Esophagus squamous epithelium (tissue), 5 donors: ENCODE measurements at places on chromosomes 1 and 21. TPM values are rescaled to one million over a fixed set of nuclear protein-coding genes. Genes with fewer than 3 reads are reported as not detected.

DNA sequence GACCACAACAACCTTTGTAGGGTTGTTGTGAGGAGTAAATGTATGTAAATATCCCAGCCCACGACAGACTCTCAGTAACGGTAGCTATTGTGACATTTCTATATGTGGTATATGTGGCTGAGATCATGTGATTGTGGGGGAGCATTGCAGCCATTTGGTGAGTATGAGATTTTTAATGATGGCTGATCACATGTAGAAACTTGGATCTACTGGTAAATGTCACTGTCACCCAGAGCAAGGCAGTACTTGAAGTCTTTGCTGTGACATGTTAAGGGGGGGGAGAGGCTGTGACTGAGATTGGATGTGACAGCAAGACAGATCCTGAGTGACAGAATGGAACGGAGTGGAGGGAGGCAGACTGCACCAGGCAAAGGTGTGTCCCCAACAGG lies 23.9 kb upstream of the MEF2D start:
- no peaks in the 10 kb centered on the region for H3K36me3 ChIP-seq
- no peaks in the 10 kb centered on the region for H3K27me3 ChIP-seq
- H3K4me1 ChIP-seq, result peaks cover 6% of the 10 kb centered on the region
- no peak overlapping the region for H3K4me3 ChIP-seq
- no peak overlapping the region for H3K27ac ChIP-seq

GRCh38 chr21:39640754-39641153 lies 28.0 kb downstream of the B3GALT5 start:
- no peak overlapping the region for H3K27ac ChIP-seq
- no peaks in the 10 kb centered on the region for H3K36me3 ChIP-seq
- H3K27me3 ChIP-seq, result no peaks in the 10 kb centered on the region
- peaks cover 17% of the 10 kb centered on the region for H3K4me1 ChIP-seq
- DNase-seq, result no peak

DNA sequence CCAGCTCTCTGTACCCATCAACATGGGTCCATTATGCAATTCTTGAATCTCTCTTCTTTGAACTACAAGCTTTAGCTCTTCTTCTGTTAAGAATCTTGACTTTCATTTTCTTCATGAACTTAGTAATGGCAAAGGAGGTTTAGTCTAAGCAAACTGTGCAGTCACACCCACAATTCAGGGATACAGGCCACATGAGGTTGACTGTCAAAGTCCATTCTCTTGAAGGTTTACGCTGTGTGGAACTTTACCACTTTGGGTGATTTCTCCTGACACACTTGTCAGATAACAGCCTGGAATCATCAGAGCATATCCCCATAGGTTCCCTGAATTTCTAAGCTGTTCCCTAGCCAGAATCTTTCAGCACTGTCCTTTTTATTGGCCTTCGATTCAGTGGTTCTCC lies 48.0 kb upstream of the NHLH2 start:
- no peaks in the 10 kb centered on the region for H3K36me3 ChIP-seq
- no peak for DNase-seq
- no peaks in the 10 kb centered on the region for H3K4me1 ChIP-seq
- no peaks in the 10 kb centered on the region for H3K27me3 ChIP-seq
- no peak overlapping the region for H3K4me3 ChIP-seq

DNA sequence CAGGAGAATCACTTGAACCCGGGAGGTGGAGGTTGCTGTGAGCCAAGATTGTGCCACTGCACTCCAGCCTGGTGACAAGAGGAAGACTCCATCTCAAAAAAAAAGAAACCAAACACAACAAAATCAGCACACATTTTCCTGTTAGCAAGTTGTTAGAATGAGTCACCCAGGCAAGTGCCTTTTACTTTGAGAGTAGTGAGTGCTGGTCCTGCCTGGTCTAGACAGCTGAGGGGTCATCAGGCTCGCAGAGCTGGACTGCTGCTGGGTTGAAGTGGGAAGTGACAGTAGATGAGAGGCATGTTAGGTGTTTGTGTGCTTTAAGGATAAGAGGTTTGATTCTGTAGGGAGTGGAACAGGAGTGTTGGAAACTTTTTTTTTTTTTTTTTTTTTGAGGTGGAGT lies 31.9 kb downstream of the GNPAT start:
- no peaks in the 10 kb centered on the region for H3K36me3 ChIP-seq
- no peak overlapping the region for H3K4me3 ChIP-seq
- no peaks in the 10 kb centered on the region for H3K27me3 ChIP-seq
- no peak overlapping the region for H3K27ac ChIP-seq
- no peak for DNase-seq

DNA sequence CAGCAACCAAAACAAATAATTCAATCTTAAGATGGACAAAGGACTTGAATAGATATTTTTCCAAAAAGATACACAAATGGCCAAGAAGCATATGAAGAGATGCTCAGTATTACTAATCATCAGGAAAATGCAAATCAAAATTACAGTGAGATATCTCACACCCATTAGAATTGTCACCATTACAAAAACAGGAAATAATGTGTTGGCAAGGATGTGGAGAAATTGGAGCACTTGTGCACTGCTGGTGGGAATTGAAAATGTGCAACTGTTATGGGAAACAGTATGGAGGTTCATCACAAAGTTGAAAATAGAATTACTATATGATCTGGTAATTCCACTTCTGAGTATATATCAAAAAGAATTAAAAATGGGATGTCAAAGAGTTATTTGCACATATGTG lies 83.2 kb downstream of the SH3GLB1 start:
- no peak overlapping the region for H3K27ac ChIP-seq
- H3K4me3 ChIP-seq, result no peak overlapping the region
- H3K36me3 ChIP-seq, result no peaks in the 10 kb centered on the region
- peaks cover 19% of the 10 kb centered on the region for H3K4me1 ChIP-seq

OR2AJ1 gene
- not detected for total RNA-seq

CA6 gene
- total RNA-seq, result not detected
